ENCODE measurements at places on chromosomes 1 and 21.

DNA sequence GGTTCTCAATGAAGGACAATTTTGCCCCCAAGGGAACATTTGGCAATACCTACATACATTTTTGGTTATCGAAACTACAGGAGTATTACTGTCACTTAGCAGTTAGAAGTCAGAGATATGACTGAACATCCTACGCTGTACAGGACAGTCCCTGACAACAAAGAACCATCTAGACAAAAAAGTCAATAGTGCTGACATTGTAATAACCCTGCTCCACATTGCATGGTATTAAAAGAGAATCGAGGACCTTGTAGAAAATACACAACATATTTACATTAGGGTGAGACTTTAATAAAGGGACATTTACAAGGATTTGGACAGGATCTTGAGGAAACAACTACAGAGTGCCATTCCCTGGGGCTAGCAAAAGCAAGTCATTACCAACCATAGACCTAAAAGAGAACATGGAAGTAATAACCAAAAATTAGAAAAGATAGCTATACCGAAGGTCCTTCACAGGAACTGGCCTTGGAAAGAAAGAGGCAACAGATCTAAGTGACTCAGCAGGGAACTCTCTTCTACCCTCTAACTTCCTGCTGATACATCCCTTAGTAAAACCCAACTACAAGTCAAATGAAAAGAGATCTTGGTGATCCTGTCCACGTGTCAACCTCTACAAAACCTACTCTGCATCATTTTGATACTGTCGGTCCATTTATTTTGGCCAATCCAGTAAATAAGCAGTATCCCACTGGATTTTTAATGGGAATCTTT is 40.2 kb downstream of the ANGPTL3 start:
- DNase-seq: no peak

DNA sequence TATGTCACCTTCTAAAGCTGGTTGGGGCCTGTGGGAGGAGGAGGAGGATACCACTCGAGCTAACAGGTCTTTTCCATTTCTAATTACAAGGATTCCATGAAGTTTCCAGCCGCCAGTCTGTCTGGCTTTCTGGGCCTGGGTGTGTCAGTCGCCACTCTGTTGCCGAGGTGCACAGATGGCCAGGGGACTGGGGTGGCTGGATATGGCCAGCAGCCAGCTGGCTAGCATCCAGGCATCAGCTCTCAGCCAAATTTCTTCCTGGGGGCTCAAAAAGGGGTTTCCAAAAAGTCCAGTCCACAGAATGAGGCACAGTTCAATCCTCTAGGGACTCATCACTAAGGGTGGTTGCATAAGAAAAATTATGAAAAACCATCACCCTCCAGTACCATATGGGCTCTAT is 32.4 kb downstream of the ITPKB start:
- DNase-seq: no peak

DNA sequence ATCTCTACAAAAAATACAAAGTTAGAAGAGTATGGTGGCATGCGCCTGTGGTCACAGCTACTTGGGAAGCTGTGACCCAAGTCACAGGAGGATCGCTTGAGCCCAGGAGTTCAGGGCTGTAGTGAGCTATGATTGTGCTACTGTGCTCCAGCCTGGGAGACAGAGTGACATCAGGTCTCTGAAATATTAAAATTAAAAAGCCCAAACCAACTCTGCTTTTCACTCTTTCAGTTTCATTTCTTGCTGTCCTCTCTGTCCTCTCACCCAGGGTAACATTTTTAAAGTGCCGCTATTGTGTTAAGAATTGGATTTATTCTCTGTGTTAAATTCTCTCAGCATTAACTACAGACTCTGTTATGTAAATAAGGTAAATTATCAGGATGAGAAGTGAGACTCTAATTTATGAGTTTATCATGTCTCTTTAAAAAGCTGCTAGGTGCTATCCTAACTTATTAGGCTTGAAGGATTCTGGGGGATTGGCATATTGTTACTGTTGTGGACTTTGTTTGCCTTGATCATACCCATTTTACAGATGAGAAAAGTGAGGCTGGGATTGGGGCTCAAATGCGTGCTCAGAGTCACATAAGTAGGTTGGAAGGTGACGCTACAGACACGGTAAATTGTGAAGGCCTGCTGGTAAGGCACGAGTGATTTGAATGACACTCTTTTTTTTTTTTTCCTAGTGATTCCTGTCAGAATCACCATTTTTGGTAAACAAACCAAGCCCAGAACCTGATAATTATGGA is 46.5 kb downstream of the B3GALT5 start:
- DNase-seq: no peak

DNA sequence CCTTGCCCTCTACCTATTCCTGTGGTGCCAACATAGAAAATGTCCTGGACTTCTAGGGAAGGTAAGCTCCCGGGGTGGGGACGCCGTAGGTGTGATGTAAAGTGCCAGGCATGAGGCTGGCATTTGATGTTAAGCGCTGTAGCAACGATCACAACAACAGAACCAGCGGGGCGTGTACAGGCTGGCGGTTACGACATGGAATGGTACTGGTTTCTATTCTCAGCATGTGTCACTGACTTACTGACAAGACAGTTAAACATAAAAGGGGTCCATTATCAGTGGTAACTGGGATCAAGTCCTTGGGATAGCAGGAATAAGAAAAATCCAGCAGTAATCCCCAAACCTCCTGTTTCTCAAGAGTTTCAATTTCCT is 58.9 kb downstream of the TGFBR3 start:
- DNase-seq: no peak

- no peak for DNase-seq
Observed at GRCh38 chr1:100423832-100424337, 71.6 kb downstream of the CDC14A start.
